ENCODE measurements at places on chromosomes 2 and 18. TPM values are rescaled to one million over a fixed set of nuclear protein-coding genes. Genes with fewer than 3 reads are reported as not detected.

Gene C2orf66
- not detected for total RNA-seq

Gene C2orf74
- total RNA-seq = 17.2 TPM

Gene KIF1A
- 0.92 TPM for total RNA-seq

Gene FOXI3
- total RNA-seq = not detected

Gene ME2
- total RNA-seq = 42.6 TPM

Gene MC5R
- total RNA-seq = not detected

Gene SCN3A
- 6.0 TPM for total RNA-seq

Gene DYNAP
- not detected for total RNA-seq

Gene TIGD1
- total RNA-seq = 3.1 TPM

Gene CD302
- total RNA-seq = 110 TPM

DNA sequence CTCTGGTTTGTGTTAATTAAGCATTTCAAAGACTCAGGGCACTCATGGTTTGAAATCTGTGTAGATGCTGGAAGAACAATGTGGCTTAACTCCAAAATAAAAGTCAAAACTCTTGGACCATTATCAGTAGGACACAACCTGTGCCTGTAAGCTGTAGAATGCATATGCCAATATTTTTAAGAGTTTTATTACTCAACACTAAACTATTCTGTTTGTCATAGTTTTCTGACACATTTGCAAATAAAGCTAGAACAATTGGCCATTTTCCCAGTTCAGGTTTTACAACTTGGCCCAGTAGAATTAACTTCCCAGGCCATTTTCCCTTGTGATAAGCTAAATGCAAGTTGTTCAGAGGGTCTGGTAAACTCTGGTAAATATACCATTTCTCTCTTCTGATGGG lies 713.1 kb downstream of the CBLN2 start:
- no peaks in the 10 kb centered on the region for H3K4me1 ChIP-seq
- DNase-seq = no peak
- H3K4me3 ChIP-seq = no peak overlapping the region
- no peak overlapping the region for H3K27ac ChIP-seq
- H3K27me3 ChIP-seq = no peaks in the 10 kb centered on the region

- no peak overlapping the region for H3K27ac ChIP-seq
- no peak overlapping the region for H3K4me3 ChIP-seq
- no peak for DNase-seq
- H3K27me3 ChIP-seq = no peaks in the 10 kb centered on the region
- no peaks in the 10 kb centered on the region for H3K36me3 ChIP-seq
These were observed 61.4 kb downstream of the FAM161A start for GRCh38 chr2:61792355-61792890.

GRCh38 chr2:60530660-60531281 lies 22.7 kb downstream of the BCL11A start:
- H3K4me1 ChIP-seq = no peaks in the 10 kb centered on the region
- no peaks in the 10 kb centered on the region for H3K36me3 ChIP-seq
- no peak overlapping the region for H3K27ac ChIP-seq
- no peak for DNase-seq
- no peaks in the 10 kb centered on the region for H3K27me3 ChIP-seq

DNA sequence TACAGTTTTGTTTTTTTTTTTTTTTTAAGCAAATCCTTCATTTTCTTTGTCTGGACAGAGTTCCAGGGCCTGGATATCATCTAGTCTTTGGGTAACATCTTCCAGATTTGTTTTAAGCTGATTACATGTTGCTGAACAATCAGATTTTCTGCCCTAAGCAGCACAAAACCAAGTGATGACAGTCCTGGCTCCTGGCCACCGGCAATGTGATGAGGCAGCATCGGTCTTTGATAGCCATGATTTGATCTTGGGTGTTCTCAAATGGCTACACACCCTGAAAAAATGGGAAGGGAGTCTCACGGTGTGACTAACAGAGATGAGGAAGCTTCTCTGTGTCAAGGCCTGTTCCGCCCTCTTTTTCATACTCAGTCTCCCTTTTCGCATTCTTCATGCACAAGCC lies 708.6 kb upstream of the ZEB2 start:
- no peaks in the 10 kb centered on the region for H3K4me1 ChIP-seq
- no peaks in the 10 kb centered on the region for H3K27me3 ChIP-seq
- no peak overlapping the region for H3K27ac ChIP-seq
- no peaks in the 10 kb centered on the region for H3K36me3 ChIP-seq
- H3K4me3 ChIP-seq = no peak overlapping the region

GRCh38 chr2:8382485-8382884 lies 299.4 kb upstream of the ID2 start:
- H3K4me3 ChIP-seq = no peak overlapping the region
- H3K27me3 ChIP-seq = no peaks in the 10 kb centered on the region
- H3K27ac ChIP-seq = no peak overlapping the region
- H3K4me1 ChIP-seq = no peaks in the 10 kb centered on the region

- no peak for DNase-seq
- no peaks in the 10 kb centered on the region for H3K36me3 ChIP-seq
- H3K4me1 ChIP-seq = no peaks in the 10 kb centered on the region
These were observed 75.8 kb downstream of the RTP5 start for GRCh38 chr2:241945311-241945710.

GRCh38 chr2:40403233-40403836 lies 48.6 kb downstream of the SLC8A1 start:
- no peaks in the 10 kb centered on the region for H3K36me3 ChIP-seq
- no peak overlapping the region for H3K4me3 ChIP-seq
- no peak for DNase-seq
- peaks cover 5% of the 10 kb centered on the region for H3K4me1 ChIP-seq
- no peaks in the 10 kb centered on the region for H3K27me3 ChIP-seq

GRCh38 chr18:3771121-3771971 lies 321.4 kb downstream of the TGIF1 start:
- no peaks in the 10 kb centered on the region for H3K27me3 ChIP-seq
- peaks cover 25% of the 10 kb centered on the region for H3K4me1 ChIP-seq
- peak overlapping the region; percentile 67 for H3K4me3 ChIP-seq
- H3K36me3 ChIP-seq = no peaks in the 10 kb centered on the region
- peak; percentile 52 for DNase-seq
- H3K27ac ChIP-seq = peak overlapping the region; percentile 28

- H3K27ac ChIP-seq = no peak overlapping the region
- no peaks in the 10 kb centered on the region for H3K4me1 ChIP-seq
- no peak for DNase-seq
- peaks cover 55% of the 10 kb centered on the region for H3K36me3 ChIP-seq
These were observed 54.6 kb downstream of the CTDP1 start for GRCh38 chr18:79733986-79734770.

DNA sequence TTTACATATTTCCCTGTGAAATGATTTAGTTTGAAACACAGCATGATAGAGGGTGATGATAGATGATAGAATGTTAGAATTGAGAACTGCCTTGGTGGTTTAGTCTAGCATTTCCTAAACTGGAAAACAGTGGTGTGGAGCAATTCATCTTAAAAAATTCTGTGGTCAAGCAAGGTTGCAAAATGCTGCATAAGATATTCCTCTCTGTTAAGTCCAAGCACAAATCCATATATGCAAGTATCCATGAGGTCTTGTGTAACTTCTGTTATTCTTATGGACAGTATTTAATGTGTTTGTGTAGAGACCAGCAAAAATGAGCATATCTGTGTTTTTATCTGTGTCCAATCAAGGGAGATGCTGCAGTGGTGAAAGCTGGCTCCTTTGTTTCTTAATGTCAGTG lies 30.0 kb downstream of the CPS1 start:
- no peaks in the 10 kb centered on the region for H3K36me3 ChIP-seq
- no peaks in the 10 kb centered on the region for H3K27me3 ChIP-seq
- no peaks in the 10 kb centered on the region for H3K4me1 ChIP-seq
- DNase-seq = no peak
- H3K27ac ChIP-seq = no peak overlapping the region

GRCh38 chr2:114569166-114569565 lies 126.7 kb downstream of the DPP10 start:
- H3K27me3 ChIP-seq = no peaks in the 10 kb centered on the region
- H3K27ac ChIP-seq = no peak overlapping the region
- no peak overlapping the region for H3K4me3 ChIP-seq
- DNase-seq = no peak
- H3K36me3 ChIP-seq = no peaks in the 10 kb centered on the region
- H3K4me1 ChIP-seq = no peaks in the 10 kb centered on the region

GRCh38 chr2:109512076-109512475 lies 101.7 kb downstream of the SEPTIN10 start:
- H3K27me3 ChIP-seq = no peaks in the 10 kb centered on the region
- peaks cover 7% of the 10 kb centered on the region for H3K4me1 ChIP-seq
- no peak for DNase-seq
- H3K4me3 ChIP-seq = no peak overlapping the region
- H3K36me3 ChIP-seq = no peaks in the 10 kb centered on the region

DNA sequence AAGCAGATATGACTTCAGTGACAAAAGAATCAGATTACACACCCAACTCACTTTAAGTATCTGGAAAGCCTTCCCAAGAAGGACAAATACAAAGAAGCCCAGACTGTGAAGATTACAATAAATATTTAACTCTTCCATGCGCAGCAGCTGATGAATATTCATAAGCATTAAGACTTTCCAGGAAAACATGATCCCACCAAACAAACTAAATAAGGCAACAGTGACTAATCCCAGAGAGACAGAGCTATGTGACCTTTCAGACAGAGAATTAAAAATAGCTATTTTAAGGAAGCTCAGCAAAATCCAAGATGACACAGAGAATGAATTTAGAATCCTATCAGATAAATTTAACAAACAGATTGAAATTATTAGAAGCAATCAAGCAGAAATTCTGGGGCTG lies 108.2 kb upstream of the UBE2E3 start:
- DNase-seq = no peak
- no peaks in the 10 kb centered on the region for H3K27me3 ChIP-seq
- H3K4me3 ChIP-seq = no peak overlapping the region
- no peak overlapping the region for H3K27ac ChIP-seq

DNA sequence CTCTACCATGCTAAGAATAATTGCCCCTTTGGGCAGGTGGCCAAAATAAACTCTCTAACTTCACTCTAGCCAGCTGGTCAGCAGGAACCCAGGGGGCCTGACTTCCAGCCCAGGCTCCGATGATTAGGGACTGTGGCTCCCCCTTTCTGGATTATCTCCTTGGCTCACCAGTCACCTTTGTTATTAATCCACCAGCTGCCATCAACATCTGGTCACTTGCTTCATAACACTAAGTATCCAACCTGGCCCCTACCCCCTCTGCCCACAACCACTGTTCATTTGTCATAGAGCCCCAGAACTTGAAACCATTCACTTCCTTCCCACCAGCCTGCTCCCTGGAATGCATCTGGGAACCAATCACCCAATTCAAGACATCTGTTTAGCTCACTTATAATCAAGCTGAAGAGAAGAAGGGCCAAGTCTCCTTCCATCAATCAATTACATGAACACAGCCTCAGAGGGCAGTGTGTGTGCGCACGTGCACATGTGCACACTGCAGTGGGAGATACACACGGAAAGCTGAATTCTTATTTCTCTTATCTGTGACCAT lies 215.1 kb downstream of the ALK start:
- H3K27ac ChIP-seq = no peak overlapping the region
- no peak for DNase-seq
- no peaks in the 10 kb centered on the region for H3K27me3 ChIP-seq
- H3K36me3 ChIP-seq = no peaks in the 10 kb centered on the region

GRCh38 chr2:177646791-177647190 lies 254.2 kb downstream of the AGPS start:
- DNase-seq = no peak
- no peaks in the 10 kb centered on the region for H3K27me3 ChIP-seq
- H3K36me3 ChIP-seq = no peaks in the 10 kb centered on the region
- no peak overlapping the region for H3K4me3 ChIP-seq
- H3K27ac ChIP-seq = no peak overlapping the region

DNA sequence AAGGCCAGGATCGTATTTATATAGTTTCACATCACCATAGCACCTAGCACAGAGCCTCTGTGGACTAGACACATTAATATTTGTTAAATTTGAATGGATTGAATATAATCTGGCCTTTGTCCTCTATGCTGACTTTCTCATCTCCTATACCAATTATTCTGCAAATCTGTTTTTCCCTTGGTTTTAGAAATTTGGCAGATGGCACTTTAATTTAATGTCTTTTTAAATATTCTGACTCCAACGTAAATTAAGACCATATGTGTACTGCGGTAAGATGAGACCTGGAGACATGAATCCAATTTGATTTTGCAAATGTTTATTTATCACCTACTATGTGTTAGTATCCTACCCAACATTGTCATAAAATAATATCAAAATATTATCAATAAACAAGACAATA lies 1281.9 kb upstream of the PIK3C3 start:
- H3K36me3 ChIP-seq = no peaks in the 10 kb centered on the region
- no peak for DNase-seq
- H3K27me3 ChIP-seq = no peaks in the 10 kb centered on the region
- no peak overlapping the region for H3K4me3 ChIP-seq
- H3K4me1 ChIP-seq = no peaks in the 10 kb centered on the region
- no peak overlapping the region for H3K27ac ChIP-seq

- peaks cover 14% of the 10 kb centered on the region for H3K4me1 ChIP-seq
- H3K27me3 ChIP-seq = no peaks in the 10 kb centered on the region
- no peak for DNase-seq
- H3K36me3 ChIP-seq = peaks cover 6% of the 10 kb centered on the region
- H3K27ac ChIP-seq = no peak overlapping the region
These were observed 23.0 kb upstream of the CNNM3 start for GRCh38 chr2:96792772-96793749.

DNA sequence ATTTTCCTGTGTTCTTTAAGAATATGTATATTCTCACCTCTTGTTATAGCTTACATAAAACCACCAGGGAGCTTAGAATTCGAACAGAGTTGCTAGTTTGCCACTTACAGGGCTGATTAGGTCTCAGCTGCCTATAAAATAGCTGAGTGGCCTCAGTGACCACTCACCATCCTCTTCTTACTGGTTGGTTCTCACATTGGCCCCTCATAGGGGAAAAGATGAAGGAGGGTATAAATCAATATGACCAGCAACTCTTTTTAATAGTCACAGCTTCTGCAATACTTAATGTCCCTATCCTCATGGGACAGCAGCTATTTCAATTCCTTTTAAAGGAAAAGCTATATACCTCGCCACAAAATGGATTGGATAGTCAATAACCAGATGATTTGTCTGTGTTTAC lies 199.4 kb upstream of the CDH20 start:
- no peak for DNase-seq
- H3K27ac ChIP-seq = no peak overlapping the region
- no peaks in the 10 kb centered on the region for H3K27me3 ChIP-seq
- no peak overlapping the region for H3K4me3 ChIP-seq

DNA sequence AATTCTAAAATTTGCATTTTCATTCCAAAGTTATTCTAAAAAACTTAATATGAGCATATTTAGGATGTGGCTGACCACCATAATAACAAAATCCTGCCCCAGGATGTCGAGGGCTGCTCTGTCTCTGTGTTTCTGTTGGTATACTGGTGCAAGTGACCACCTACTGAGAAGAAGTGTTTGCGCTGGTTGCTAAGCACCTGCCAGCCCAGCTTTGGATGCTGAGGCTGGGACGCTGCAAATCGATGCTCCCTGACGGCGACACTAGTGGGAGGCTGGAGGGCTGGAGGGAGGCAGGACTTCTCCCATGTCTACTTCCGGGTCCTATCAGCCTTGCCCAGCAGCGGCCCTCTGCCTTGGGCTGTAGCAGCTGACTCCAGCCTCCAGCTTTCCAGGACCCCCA lies 45.0 kb downstream of the LAMA1 start:
- no peaks in the 10 kb centered on the region for H3K4me1 ChIP-seq
- no peaks in the 10 kb centered on the region for H3K27me3 ChIP-seq
- no peak overlapping the region for H3K4me3 ChIP-seq
